ENCODE measurements at places on chromosomes 11 and 22. TPM values are rescaled to one million over a fixed set of nuclear protein-coding genes. Genes with fewer than 3 reads are reported as not detected.

NUCB2 gene
- 59.0 TPM for total RNA-seq

FERMT3 gene
- 10.2 TPM for total RNA-seq

PRR5L gene
- 25.6 TPM for total RNA-seq

APOL4 gene
- total RNA-seq, result under 0.01 TPM

CRACR2B gene
- total RNA-seq, result 0.66 TPM

BIK gene
- 1.3 TPM for total RNA-seq

CNIH2 gene
- total RNA-seq, result not detected

CFAP68 gene
- total RNA-seq, result 9.3 TPM

SART1 gene
- 43.3 TPM for total RNA-seq

NDUFA6 gene
- total RNA-seq, result 45.3 TPM

MOV10L1 gene
- total RNA-seq, result 5.7 TPM

FADS1 gene
- 159 TPM for total RNA-seq

VWCE gene
- 1.1 TPM for total RNA-seq

RAB39A gene
- not detected for total RNA-seq

TRIM66 gene
- total RNA-seq, result 7.4 TPM

KCNJ5 gene
- total RNA-seq, result 0.29 TPM

SLC37A2 gene
- total RNA-seq, result 0.88 TPM

OR51A2 gene
- not detected for total RNA-seq

TRIM48 gene
- not detected for total RNA-seq

RFPL1 gene
- total RNA-seq, result not detected

USP2 gene
- not detected for total RNA-seq

MFRP gene
- total RNA-seq, result not detected

PACS1 gene
- total RNA-seq, result 76.8 TPM

SLC5A1 gene
- total RNA-seq, result not detected

VSIG10L2 gene
- total RNA-seq, result not detected

MMP7 gene
- 1.1 TPM for total RNA-seq

OR52N4 gene
- not detected for total RNA-seq

NXPE2 gene
- not detected for total RNA-seq

Data from placental pericyte (primary cell).